ENCODE measurements at places on chromosomes 6 and 20. TPM values are rescaled to one million over a fixed set of nuclear protein-coding genes. Genes with fewer than 3 reads are reported as not detected.

TCP11 gene
- 0.35 TPM for total RNA-seq

PREX1 gene
- total RNA-seq = 40.6 TPM

ADGB gene
- 1.3 TPM for total RNA-seq

CST4 gene
- total RNA-seq = not detected

PRPH2 gene
- total RNA-seq = 1.9 TPM

WDR46 gene
- 26.6 TPM for total RNA-seq

HSD17B8 gene
- total RNA-seq = 13.5 TPM

ASIP gene
- not detected for total RNA-seq

GGTLC1 gene
- total RNA-seq = 6.1 TPM

All from left lung (tissue), 14 donors.